ENCODE measurements at places on chromosomes 1 and 21. TPM values are rescaled to one million over a fixed set of nuclear protein-coding genes. Genes with fewer than 3 reads are reported as not detected.

- DNase-seq = no peak
These were observed 50.5 kb downstream of the CASZ1 start for GRCh38 chr1:10745886-10746455.

DNA sequence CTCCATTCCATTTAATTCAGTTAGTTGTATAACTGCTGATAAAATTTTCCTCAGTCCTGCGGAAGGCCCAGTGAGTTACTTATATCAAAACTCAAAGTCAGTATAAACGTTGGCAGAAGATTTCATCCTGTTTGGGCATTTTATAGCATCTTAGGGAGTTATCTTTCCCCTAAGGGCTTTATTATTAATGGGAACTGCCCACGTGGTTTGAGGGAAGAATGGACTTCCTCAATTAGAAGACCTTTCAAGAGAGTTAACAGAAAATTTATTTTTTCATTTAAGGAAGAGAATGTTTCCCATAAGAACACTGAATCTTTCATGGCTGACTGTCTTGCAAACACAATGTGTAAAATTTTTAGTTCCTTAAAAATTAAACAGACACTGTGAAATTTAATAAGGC lies 400.1 kb downstream of the NEGR1 start:
- no peak for DNase-seq

DNA sequence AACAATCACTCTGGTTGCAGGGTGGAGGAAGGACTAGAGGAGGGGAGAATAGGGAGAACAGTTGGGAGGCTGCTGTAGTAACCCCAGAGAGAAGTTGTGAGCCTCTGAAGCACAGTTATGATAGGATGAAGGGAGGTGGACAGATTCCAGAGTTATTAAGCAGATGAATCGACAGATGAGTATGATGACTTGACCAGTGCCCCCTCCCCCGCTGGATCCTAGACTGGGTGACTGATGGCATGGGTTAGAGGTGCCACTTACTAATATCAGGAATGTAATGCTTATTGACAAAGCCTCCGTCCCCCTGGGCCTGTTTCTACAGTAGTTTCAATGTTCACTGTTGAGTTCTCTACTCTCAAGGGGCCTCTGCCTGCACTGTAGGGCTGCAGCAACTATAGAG lies 14.0 kb upstream of the TIPRL start:
- DNase-seq = no peak

The S100A7 gene
- total RNA-seq = not detected
